A549 treated with GW870086 at 1 μM for 4 hours (cell line): ENCODE measurements at places on chromosomes 7 and 10. TPM values are rescaled to one million over a fixed set of nuclear protein-coding genes. Genes with fewer than 3 reads are reported as not detected.

The LRRC17 gene
- 0.06 to 0.14 TPM in 2 of 5 replicates, not detected in the others for total RNA-seq

The ELN gene
- 0.06 to 0.16 TPM (median 0.08 TPM) in 5 replicates for total RNA-seq

The CDNF gene
- total RNA-seq: 0.95 to 1.6 TPM (median 1.3 TPM) in 5 replicates

The GCK gene
- not detected in 5 replicates for total RNA-seq

The HIBADH gene
- 35.5 to 44.2 TPM (median 44.0 TPM) in 5 replicates for total RNA-seq

The GPRIN2 gene
- total RNA-seq: 30.6 to 40.9 TPM (median 37.8 TPM) in 5 replicates

The ZNF853 gene
- total RNA-seq: 1.7 to 2.9 TPM (median 2.5 TPM) in 5 replicates

The DYNC1I1 gene
- total RNA-seq: 0.19 to 0.41 TPM (median 0.23 TPM) in 4 of 5 replicates, not detected in the other

The UCMA gene
- not detected in 5 replicates for total RNA-seq

The SPDYE5 gene
- total RNA-seq: not detected in 5 replicates

The ZNF804B gene
- total RNA-seq: not detected in 5 replicates

The TCERG1L gene
- not detected in 5 replicates for total RNA-seq

The RARRES2 gene
- total RNA-seq: not detected in 5 replicates

The PAPOLB gene
- total RNA-seq: not detected in 5 replicates

The GBF1 gene
- total RNA-seq: 21.8 to 25.4 TPM (median 23.2 TPM) in 5 replicates

The TNS3 gene
- total RNA-seq: 70.1 to 86.2 TPM (median 80.4 TPM) in 5 replicates

The CNPY4 gene
- 7.9 to 11.7 TPM (median 9.9 TPM) in 5 replicates for total RNA-seq

The SNX10 gene
- total RNA-seq: 4.2 to 6.1 TPM (median 4.5 TPM) in 5 replicates

The IFT22 gene
- 49.9 to 56.8 TPM (median 53.6 TPM) in 5 replicates for total RNA-seq

The C10orf105 gene
- total RNA-seq: not detected in 5 replicates

The PARD3 gene
- 57.2 to 69.5 TPM (median 64.4 TPM) in 5 replicates for total RNA-seq

The FGL2 gene
- not detected in 5 replicates for total RNA-seq

The ADCYAP1R1 gene
- 0.01 to 0.08 TPM (median 0.02 TPM) in 3 of 5 replicates, not detected in the others for total RNA-seq

The ADRB1 gene
- total RNA-seq: 0.62 to 1.6 TPM (median 1.1 TPM) in 5 replicates

The TFR2 gene
- 1.9 to 3.3 TPM (median 2.7 TPM) in 5 replicates for total RNA-seq

The GDF2 gene
- total RNA-seq: not detected in 5 replicates

The FLNC gene
- total RNA-seq: 3.7 to 5.9 TPM (median 4.7 TPM) in 5 replicates

The CLDN12 gene
- total RNA-seq: 16.1 to 31.9 TPM (median 26.9 TPM) in 5 replicates
